Gastroesophageal sphincter (tissue), 4 donors: ENCODE measurements at places on chromosomes 12 and 14.

DNA sequence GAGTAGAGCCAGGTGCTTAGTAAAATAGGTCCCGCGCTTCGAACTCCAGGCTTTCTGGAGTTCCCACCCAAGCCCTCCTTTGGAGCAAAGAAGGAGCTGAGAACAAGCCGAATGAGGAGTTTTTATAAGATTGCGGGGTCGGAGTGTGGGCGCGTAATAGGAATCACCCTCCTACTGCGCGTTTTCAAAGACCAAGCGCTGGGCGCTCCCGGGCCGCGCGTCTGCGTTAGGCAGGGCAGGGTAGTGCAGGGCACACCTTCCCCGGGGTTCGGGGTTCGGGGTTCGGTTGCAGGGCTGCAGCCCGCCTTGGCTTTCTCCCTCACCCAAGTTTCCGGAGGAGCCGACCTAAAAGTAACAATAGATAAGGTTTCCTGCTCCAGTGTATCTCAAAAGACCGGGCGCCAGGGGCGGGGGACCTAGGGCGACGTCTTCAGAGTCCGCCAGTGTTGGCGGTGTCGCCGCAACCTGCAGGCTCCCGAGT lies 3.6 kb downstream of the SSTR1 start:
- no peak for ATAC-seq

- peak; percentile 19 for ATAC-seq
Observed at GRCh38 chr14:77139540-77140358, 1.8 kb downstream of the ZDHHC22 start.

- ATAC-seq: no peak
Observed at GRCh38 chr12:12880537-12880936, 10.8 kb upstream of the GPRC5A start.

DNA sequence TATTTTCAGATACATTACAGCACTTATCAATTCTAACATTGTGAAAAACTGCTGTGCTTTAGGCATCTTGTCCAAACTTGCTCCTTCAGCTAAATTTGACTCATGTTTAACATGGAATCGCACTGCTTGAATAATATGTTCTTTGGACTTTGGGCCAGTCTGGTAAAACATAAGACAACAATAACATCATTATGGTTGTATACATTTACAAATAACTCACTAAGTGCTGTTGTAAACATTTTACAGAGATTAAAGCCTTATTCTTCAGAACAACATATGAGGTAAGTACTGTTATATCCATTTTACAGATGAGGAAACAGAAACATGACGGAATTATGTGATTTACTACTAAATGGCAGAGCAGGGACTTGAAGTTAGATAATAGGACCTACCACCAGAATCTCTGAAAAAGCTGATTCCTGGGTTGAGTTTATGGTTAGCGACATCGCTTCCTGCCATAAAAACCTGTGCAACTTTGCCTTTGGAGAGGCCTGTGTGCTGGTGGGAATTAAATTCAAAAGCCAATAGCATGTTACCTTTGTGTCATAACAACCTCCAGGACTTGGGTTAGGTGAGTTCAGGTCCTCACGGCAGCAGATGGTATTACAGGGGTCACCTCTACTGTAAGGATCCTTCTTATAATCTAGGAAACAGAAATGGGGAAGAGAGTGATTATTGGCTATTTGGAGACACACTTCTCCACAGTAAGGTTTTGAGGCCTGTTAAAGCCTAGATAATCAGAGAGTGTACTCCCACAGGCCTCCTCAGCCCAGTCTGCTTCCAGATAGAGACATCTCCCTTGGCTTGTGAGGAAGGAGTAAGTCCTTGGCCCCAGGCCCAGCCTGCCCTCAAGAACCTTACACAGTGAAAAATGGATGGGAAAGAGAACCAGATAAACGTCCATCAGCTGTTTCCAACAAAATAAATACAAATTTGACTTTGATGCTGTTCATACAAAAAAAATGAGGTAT lies 61.8 kb downstream of the PLBD1 start:
- no peak for ATAC-seq

DNA sequence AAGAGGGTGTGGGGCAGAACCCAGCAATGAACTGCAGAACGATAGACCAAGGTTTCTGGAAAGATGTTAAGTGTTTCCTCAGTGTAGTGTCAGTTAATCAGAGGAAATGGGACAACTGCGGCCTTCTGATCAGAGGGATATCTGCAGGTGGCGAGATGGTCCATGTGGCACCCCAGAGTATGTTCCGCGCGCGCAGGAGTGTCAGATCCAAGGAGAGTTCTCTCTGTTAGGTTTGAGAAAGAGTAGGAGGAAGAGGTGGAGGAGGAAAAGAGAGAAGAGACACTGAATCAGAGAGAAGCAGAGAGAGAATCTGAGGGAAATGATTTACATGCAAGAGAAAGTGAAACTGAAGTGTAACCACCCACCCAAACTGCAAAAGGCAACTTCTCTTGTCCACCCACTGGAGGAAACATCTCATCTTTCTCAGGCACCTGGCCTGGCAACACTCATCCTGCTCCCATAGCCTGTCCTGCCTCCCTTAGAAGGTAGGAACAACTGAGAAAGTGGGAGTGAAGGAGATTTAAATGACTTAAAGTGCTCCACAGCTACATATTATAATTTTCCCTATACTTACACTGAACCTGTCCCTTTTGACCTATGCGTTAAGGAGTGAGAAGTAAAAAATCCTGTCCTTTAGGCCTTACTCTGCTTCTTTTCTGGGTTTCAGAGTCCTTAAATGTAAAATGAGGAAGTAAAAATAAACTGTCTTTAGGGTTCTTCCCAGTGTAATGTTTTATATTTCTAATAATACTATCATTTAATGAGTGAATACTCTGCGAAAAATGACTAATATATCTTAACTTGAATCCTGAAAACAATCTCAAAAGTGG lies 6.8 kb upstream of the TESPA1 start:
- no peak for ATAC-seq

- no peak for ATAC-seq
Observed at GRCh38 chr14:99035268-99035667, 236.7 kb downstream of the BCL11B start.

GRCh38 chr12:11893998-11894397 lies 176.7 kb upstream of the BCL2L14 start:
- no peak for ATAC-seq

DNA sequence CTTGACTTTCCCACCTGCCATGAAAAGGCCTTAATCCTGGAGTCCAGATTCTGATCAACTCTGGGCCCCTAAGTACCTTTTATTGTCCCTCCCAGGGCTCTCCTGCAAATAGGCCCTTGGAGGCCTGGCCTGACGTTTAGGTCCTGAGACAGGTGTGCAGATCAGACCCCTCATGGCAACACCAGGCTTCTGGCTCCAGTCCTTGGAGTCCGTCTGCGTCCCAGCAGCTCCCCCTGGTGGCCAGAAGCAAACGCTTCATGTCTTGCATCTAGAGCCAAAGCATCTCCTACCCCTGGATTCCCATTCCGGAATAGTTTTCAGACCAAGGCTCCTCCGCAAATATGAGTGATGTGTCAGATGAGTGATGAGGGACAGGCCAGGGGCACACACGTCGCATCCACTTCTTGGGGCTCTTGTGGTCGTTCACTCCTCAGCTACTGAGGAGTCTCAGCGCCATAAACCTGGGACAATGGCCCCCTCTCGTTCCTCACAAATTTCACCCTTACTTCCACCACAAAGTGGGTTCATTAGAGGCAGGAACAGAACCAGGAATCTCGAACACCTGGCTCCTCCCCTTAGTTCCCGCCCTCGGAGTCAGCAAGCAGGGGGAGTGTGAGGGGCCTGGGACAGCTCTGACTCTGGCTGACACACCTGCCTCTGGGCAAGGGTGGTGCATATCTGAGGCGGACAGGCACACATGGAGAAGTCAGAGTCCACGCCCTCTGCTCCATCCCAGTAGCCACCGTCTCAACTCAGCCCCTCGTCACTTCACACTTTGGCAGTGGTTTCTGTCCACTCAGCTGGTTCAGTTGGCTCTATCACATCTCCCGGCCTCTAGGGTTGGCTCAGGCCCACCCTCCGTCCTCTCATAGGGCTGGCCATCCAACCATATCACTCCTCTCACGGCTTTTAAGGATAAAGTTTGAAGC lies 77.9 kb upstream of the PWP1 start:
- peak; percentile 57 for ATAC-seq
